Right kidney (tissue), 9 donors: ENCODE measurements at places on chromosomes 5 and 9.

DNA sequence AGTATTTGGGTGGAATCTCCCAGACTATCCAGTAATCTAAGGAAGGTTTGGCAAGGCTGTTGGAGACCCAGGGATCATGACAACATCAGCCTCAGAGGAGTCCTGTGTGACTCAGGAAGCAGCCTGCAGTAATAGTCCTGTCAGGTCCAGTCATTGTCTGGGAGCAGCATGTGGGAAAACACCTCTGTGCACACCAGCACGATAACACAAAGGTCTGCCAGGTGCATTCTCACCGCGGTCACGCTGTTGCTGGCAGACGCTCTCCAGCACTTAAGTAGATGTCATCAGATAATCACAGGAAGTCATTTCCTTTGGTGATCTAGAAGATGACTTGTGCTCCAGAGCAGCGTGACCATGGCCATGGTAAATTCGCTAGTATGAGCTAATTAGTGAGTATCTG is 99.2 kb upstream of the IQGAP2 start:
- no peak for DNase-seq

GRCh38 chr5:128349044-128349858 is 188.8 kb downstream of the FBN2 start:
- no peak for DNase-seq

DNA sequence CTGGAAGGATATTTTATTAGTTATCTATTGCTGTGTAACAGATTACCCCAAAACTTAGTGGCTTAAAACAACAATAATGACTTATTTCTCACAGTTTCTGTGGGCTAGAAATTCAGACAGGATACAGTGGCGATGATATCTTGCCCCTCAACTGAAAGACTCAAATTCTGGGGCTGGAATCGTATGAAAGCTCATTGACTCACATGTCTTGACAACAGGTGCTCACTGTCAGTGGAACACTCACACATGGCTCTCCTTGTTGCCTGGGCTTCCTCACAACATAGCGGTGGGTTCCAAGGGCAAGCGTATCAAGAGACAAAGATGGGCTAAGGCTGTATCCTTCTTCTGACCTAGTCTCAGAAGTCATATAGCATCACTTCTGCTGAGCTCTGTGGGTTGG is 3.7 kb upstream of the GNPDA1 start:
- DNase-seq: no peak

DNA sequence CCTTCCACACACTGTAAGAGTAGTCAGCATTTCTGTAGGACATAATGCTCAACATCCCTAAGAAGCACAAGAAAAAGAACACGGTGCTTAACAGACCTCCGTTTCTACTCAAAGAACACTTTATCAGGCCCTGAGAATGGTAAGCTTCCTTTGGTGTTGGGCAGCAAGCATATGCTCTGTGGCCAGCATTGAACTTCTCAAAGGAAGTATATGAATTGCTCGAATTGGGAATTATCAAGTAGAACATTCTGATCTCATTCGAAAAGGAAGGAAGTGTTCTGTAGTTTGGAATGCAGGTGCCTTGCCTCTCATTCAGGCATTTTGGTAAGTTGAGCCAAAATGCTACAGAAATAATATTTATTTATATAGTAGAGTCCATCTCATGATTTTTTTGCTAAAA is 61.0 kb downstream of the C5 start:
- DNase-seq: no peak

- DNase-seq: peak; percentile 70
Observed at GRCh38 chr5:34486160-34486848, 169.8 kb upstream of the RAI14 start.

DNA sequence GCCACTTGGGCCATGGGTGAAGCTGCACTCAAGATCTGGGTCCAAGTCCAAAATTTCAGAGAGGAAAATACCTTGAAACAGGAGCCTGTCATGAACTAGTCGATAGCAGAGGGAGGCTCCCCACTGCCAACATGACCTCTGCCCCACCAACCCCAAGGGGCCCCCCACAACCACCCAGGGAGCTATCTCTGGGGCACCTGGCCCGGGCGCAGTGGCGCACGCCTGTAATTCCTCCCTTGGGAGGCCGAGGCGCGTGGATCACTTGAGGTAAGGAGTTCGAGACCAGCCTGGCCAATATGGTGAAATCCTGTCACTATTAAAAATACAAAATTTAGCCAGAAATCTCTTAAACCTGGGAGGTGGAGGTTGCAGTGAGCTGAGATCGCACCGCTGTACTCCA is 20.1 kb upstream of the HMCN2 start:
- no peak for DNase-seq

- no peak for DNase-seq
Observed at GRCh38 chr5:146055432-146055831, 49.9 kb downstream of the PLAC8L1 start.

- DNase-seq: no peak
Observed at GRCh38 chr5:1292846-1293415, 1.9 kb downstream of the TERT start.

DNA sequence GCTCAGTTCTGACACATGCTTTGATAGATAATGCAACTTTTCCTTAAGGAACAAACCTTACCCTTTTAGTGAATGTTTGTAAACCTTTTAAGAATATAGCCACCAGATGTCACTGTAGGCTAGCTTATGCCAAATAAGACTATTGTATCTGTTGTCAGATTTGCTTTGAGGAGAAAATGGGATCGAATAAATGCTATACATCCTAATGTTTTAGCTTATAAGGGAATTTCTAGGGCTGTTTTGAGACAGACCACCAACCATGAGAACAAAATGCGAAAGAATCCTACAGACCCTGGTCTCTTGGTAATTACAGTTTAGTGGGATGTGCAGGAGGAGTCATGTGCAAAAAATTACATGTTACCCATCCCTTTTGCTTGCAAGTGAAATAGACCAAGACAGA is 127.6 kb upstream of the NMUR2 start:
- DNase-seq: no peak

- DNase-seq: no peak
Observed at GRCh38 chr5:147673266-147673665, 109.3 kb downstream of the JAKMIP2 start.

DNA sequence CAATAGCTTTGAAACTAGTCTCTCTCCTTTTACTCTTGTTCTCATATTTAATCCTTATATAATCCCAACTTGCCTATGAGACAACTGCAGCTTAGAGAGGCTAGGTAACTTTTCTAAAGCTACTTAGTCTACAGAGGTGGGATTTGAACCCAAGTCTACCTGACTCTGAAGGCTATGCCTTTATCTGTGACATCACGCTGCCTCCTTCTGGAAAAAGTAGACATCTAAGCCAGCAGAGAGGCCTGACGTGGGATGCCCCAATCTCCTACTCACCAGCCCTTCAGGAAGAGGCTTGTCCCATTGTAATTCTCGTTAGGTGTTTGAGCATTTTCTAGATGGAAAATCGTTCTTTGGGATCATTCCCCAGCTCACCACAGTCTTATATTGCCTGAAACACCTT is 167.5 kb downstream of the HSPA4 start:
- no peak for DNase-seq

- DNase-seq: no peak
Observed at GRCh38 chr9:74132986-74133385, 364.1 kb upstream of the RORB start.

DNA sequence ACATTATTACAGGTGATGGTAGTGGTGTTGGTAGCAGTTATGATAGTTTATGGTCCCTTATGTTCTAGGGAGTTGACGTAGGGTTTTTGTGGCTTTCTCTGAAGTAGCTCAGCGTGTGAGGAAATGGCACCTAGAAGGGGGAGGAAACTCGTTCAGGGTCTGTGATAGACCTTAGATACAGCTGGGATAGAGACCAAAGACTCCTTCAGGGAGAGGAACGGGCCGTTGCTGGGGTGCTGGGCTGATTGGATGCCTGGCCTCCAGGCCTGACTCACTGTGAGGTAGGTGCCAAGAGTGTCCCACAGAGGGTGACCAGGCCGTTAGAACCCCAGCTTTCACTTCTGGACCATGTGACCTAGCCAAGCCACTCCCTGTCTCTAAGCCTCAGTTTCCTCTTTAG is 96.6 kb downstream of the DAB2IP start:
- DNase-seq: no peak

DNA sequence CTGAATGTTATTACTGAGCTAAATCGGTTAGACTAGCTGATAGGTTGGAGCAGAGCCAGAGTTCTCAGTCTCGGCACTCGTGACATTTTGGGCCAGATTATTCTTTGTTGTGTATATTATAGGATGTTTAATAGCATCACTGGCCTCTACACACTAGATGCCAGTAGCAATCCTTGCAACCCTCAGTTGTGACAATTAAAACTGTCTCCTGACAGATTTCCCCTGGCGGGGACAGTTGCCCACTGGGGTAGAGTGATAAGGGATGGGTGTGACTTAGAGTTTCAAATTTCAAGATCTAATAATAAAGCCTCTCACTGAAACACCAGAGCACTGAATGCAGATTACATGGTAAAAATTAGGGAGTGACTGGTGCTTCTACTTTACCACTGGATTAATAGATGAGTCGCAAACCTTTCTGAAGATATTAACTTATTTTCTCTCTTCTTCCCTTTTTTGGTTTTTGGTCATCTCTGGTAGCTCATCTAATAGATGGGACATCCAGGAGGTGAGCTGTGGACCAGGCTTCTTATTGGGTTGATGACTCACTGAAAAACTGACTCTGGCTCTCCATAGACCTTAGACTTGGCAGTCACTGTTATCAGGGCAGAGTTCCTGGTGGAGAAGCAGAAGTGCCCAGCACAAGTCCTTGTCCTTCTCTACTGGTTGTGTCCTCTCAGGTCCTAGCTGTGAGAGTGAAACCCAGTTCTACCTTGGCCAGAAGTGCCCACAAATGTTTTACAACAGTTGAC is 150.3 kb downstream of the UNC13B start:
- DNase-seq: no peak

DNA sequence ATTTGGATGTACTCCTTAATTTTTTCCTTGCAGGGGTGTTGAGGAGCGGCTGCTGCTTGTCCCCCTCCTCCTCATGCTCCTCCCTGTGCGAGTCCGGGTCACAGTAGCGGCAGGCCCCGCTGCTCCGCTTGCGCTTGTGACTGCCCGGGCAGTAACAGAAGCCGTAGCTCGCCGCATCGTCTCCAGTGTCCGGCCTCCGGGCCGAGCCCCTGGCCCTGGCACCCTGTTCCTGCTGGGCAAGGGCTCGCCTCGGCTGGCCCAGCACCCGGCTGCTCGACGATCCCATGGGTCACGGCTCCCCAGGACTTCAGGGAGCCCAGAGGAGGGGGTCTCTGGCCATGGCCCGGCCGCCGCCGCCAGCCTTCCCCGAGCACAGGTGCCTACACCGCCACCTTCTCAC is at the start of gene GMCL2:
GMCL2 (minus strand) TSS at position 358 of the 400 bp plus-strand sequence; CDS start at position 286, 72 bp downstream.
- no peak for DNase-seq

DNA sequence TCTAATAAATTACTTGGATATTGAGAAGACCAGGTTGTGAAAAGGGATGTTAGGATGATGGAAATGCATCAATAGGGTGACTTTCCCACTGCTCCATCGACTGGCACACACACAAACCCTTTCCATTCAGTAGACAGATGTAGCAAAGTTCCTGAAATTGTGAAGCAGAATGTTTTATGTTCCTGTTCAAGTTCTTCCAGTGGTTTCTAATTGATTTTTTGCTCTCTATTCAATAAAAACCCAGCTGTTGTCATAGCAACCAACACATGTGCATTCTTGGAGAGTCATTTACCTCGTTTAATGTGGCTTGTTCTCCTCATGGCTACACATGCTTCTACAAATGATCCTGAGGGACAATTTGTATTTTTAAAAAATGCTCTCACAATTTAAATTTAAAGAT is 244.6 kb downstream of the RAB3C start:
- DNase-seq: no peak

DNA sequence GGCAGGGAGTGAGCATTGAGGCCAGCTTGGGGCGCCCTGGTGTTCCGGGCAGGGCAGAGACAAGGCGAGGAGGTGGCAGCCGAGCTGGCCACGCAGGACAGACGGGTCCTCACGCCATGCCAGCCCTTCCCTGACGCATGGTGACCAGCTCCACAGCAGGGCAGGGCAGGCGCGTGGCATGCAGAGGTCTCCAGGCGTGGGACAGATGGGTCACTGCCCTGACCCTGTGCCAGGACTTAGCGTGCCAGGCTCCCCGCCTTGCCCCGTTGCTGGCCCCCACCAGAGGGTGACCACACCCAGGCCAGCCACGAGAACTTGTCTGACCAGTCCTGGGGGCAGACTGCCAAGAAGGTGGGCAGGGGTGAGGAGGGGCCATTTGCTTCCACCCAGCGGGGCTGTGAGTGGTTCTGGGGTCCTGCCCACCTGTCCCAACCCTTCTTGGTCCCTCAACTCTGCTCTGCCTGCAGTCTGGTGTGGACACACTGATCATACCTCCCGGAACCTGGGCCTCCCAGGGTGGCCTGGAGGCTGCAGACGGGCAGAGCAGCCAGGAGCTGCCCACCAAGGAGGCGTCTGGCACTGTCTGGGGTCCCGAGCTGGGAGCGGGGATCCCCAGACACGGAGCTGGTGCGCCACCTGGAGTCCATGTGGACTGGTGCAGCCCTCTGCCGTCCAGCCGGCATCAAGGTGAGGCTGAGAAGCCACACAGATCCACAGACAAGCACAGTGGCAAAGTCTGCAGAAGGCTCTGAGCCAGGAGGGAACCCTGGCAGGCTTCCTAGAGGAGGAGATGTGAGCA is at the start of gene RNF224:
RNF224 (plus strand) TSS at position 449 of the 799 bp plus-strand sequence. CDS start 834 bp downstream, outside the sequence.
- peak; percentile 78 for DNase-seq

GRCh38 chr5:141868541-141868940 is 9.7 kb downstream of the PCDH1 start:
- no peak for DNase-seq

DNA sequence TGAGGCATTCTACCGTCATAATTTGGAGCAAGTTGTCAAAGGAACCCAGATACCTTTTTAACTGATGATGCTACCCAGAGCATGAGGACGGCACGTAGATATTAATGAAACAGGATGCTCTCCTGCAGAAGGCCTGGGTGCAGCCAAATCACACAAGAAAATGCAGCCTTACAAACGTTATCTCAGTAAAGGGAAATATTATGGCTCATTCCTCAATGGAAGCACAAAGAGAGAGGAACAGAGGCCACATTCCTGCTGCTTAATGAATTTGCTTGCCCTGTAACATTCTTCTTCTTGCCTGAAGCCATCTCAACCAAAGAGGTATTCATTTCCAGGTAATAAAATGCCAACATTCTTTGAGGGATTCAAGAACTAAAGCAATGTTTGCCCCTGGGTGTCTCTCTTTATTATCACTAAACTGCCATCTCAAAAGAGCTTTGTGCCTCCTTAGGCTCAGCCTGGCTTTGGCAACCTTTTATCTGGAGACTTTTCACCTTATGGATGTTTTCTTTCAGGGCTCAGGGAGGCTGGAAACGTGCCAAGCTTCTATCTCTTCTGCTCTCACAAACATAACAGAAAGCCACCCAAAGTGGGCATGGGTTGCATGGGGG is 92.9 kb downstream of the TNC start:
- no peak for DNase-seq

- no peak for DNase-seq
Observed at GRCh38 chr5:132489051-132489770, 1.4 kb downstream of the IRF1 start.

DNA sequence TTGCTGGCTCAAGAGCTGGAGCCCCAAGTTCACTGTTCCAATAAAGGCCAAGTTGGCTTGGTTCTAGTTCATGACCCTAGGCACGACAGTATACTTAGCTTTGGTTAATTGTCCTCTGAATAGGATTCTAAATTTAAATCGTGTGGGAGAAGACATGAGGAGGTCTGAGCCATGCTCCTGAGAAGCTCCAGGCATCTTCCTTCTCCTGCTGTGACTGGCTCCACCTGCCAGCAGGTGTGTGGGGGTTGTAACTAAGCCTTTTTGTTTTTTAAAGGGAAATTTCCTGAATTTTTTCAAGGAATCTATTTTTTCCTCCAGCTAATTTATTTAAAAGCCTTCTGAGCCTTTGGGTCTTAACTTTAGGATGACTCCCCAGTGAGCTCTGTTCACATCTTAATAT is 20.2 kb upstream of the TRIM36 start:
- DNase-seq: no peak
